CD4-positive, alpha-beta memory T cell (primary cell): ENCODE measurements at places on chromosomes 12 and 14.

- no peak for DNase-seq
Measured at GRCh38 chr12:22180705-22181104, 134.7 kb downstream of the CMAS start.

GRCh38 chr14:51999084-51999483 is 9.7 kb downstream of the RTRAF start:
- no peak for DNase-seq

GRCh38 chr12:129941618-129942017 is 37.8 kb upstream of the TMEM132D start:
- no peak for DNase-seq

GRCh38 chr14:106039400-106039799 is 513.0 kb downstream of the TMEM121 start:
- DNase-seq = no peak

DNA sequence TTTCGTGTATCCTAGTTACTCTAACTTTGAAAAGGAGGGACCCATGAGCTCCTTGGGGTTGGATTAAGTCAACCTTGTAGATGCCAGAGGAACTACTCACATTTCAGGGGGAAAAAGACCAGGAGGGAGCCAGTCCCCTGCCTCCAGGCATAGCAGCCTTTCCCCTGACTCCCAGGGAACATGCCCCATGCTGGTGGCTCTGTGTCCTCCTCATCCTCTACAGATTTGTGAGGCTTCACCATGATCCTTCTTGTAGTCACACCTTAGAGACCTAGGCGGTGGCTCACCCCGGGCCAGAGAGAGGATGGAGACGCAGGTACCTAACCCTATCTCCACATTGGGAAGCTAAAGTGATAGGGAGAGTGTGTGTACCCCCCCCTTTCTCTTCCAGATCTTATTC is 16.0 kb upstream of the PPP1R1A start:
- DNase-seq = no peak

DNA sequence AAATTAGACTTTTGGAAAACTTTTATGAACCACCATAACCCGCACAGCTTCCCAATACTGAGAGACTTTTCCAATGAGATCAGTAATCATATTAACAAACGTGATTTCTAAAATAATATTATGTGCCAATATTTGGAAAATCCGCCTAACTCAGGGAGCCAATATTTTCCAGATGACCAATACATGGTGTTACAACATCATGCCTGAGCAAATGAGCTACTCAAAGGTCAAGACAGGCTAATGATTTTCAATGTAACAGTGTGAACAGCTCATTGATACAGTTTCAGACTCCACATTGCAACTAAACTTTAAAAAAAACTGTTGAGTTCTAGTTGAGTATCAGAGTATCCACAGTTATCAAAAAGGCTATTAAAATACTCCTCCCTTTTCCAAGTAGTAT is 46.8 kb downstream of the RNF34 start:
- DNase-seq = no peak

- no peak for DNase-seq
Measured at GRCh38 chr14:39381366-39381765, 50.9 kb downstream of the FBXO33 start.

DNA sequence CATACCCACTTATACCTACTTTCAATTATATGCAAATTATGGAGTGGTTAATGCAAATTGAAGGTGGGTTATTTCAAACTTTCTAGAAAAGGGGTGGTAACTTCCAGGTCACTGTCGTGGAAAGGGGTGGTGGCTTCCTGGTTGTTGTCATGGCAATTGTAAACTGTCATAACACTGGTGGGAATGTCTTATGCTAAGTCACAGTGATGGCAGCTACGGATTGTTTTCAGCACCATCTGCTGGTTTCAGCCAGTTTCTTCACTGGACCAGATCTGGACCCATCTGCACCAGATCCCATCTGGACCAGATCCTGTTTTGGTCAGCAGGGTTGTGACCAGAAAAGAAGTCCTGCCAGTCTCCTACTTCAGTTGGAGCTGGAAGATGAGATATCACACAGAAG is 1469.3 kb downstream of the AACS start:
- DNase-seq = no peak

DNA sequence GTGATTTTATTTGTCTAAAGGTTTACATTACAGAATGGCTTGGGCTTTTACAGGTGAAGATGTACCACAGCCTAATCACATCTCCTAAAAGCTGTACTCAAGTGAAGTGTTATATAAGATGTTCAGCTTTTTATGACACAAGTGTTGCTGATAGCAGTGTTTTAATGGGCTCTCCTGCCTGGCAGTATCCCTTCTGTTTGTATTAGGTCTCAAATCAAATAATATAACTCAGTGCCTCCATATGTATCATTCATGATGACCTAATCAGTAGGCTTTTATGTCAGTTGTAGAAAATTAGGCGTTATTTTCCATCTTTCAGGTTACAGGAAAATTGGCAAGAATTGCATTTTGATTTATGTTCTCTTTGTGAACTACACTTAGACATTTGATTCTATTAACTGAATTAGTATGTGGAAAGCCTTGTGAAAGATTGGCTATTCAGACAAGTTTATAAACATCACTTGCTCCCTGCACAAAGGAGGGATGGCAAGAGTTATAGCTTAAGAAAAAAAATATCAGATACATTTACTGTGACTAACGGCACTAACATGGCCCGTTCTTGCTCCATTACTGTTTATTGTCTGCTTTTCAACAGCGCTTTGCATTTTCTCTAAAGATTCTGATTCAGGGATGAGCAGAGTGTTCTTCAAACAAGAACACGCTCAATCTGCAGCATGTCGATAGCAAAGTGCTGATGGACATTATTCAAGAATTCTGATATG is 143.7 kb upstream of the DIO2 start:
- no peak for DNase-seq

DNA sequence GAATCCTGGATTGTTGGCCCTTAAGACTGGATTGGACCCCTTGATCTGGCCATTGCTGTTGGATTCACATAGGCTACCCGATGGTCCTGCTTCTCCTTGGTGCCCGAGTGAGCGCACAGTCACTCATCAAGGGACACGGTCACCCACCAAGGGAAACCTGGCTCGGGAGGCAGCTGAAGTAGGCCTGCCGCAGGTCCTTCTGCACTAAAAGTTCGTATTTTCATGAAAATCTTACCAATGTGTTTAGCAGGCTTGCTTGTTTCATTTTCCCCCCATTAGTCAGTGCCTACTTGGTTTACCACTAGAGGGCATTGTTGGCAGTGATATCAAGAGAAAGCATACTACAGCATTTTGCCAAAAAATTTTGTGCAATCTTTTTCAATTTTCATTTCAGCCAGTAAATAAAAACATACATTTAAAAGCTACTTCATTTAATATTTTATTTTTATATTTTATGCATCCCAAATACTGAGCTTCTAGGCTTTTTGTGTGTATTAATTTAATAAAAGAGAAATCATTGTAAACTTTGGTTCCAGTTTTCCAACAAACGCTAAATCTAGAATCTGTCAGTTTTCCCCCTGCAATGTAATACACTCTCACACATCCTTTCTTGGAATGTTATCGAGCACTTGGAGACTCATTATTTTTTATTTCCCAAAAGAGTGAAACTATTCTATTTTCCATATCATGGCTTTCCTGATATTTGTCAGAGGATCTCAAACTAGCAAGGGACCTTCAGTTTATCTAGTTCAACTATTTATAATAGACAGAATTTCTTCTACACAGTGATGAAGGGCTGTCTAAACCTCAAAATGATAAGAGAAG is 116.7 kb downstream of the LMNTD1 start:
- DNase-seq = peak; percentile 47

GRCh38 chr12:94615260-94616181 is 34.8 kb downstream of the TMCC3 start:
- DNase-seq = no peak

DNA sequence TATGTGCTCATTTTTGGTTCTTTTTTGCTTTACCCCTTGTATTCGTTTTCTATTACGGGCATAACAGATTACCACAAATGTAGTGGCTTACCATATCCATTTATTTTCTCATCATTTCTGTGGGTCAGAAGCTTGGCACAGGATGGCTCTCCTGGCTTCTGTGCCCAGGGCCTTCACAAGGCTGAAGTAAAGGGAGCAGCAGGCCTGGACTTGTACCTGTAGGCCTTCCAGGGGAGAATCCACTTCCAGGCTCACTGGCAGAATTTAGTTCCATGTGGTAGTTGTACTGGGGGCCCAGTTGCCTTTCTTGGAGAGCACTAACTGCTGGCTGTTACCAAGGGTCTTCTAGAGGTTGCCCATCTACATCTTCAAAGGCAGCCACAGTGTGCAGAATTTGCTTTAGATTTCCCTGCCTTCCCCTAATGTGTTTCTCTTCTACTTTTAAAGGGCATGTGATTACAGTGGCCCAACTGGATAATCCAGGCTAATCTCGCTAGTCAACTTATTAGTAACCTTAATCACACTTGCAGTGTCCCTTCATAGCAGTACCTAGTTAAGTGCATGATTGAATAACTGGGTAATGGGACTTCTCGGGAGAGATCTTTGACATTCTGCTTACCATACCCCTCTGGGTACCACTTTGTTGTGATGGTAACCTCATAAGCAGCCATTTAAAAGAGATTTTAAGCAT is 67.0 kb downstream of the CRADD start:
- DNase-seq = no peak

GRCh38 chr12:131990980-131991305 is 41.2 kb downstream of the EP400 start:
- DNase-seq = no peak

- no peak for DNase-seq
Measured at GRCh38 chr14:104289507-104289906, 151.1 kb downstream of the KIF26A start.

DNA sequence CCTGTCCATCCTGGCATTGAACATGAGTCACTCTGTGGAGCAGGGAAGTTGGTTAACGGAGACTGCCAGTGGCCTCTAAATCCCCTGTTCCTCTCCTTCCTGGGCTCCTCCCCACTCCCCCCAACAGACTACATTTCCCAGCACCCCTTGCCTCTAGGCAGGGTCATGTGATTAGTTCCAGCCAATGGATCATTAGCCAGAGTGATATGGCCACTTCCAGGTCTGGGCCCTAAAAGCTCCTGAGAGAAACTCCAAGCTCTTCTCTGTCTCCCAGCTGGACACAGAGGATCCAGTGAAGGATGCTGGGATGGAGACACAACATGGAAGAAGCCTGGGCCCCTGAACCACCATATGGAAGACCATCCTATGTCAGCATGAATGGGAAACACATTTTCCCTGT is 54.4 kb upstream of the RFLNA start:
- DNase-seq = no peak

DNA sequence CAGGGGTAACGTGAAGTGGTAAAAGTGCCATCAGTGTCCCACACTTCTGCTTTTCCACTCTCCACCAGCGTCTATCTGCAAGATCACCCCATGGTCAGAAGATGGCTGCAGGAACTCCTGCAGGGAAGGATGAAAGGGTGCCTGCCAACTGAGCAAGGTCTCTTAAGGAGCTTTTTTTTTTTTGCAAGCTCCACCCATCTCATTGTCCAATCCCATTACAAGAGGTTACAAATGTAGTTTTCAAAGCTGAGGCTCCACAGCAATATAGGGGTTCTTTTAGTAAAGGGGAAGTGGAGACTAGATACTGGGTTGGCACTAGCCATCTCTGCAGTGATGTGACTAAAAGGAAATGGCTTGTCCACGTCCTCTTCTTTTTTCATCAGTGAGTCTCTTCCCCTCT is 5.9 kb upstream of the BHLHE41 start:
- DNase-seq = no peak

DNA sequence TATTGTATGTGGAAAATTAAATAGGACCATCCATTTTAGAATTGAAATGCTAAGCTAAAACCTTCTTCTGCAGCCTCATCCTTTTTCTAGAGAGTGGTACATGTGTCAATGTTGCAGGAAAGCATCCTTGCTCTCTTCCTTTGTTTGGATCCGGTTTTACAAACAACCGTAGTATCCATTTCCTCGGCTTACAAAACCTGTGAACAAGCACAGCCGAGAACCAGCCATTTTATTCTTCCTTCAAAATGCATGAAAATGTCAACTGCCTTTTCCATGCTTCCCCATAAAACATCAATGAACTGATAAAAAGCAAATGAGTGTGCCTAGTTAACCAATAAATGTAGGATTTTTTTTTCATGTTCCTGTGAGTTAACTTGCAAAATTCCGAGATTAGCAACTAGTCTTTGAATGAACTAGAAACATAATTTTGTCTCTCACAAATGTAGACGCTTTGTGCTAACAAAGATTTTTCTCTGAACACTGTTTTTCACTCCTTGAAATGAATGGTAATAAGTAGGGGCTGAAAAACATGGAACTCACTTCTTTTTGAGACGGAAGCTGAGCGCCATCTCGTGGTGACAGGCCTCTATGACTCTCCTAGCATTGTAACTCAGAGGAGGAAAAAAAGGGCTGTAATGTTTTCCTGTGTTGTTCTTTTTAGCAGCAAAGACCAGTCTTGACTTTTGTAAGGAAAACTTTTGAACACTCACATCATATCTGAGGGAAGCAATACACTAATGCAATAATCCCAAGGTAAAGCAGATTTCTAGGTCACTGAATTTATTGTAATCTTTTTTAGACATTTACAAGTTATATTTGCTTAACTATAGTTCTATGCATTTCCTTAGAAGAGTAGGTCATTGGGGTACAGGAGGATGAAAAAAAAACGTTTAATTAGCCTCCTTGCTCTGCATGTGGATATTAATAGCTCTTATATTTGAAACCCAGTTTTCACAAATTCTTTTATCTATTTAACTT is 157.4 kb upstream of the FOXG1 start:
- DNase-seq = no peak

- DNase-seq = no peak
Measured at GRCh38 chr12:72081777-72082176, 143.1 kb downstream of the TPH2 start.

DNA sequence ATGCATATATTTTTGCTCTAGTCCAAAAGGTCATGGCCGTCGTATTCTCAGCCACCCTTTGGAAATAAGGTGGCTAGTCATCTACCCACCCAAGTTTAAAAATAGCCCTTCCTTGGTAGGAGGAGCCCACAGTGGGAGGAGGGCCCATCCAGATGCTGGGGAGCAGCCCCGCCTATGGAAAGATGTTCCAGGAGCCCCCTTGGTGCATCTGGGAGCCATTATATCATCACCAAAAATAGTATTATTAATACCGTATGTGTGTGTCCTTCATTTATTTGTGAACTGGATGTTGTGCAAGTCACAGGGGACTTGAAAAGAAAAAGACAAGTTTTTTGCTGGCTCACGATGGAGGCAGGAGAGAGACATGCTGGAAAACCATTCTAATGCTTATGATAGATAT is 34.0 kb downstream of the EMP1 start:
- no peak for DNase-seq

- no peak for DNase-seq
Measured at GRCh38 chr12:41293461-41293860, 105.3 kb downstream of the PDZRN4 start.

- DNase-seq = no peak
Measured at GRCh38 chr14:30708157-30708556, 86.0 kb downstream of the SCFD1 start.

DNA sequence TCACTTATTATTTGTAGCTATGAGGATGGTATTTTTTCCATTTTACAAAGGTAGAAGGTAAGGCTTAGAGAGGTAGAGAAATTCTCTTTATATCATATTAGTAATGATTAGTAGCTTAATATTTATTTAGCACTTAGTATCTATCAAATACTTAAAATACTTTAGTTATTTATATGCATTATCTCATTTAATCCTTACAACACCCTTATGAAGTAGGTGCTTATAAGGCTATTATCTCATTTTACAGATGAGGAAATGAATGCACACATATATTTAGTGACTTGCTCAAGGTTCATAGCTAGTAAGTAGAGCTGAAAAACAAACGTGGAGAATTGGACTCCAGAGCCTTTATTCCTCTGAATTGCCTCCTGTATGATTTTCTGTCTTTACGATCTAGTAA is 11.0 kb downstream of the RAB5B start:
- DNase-seq = no peak
